NCI-H524 (cell line): ENCODE measurements at places on chromosomes 5 and 9.

- DNase-seq, result no peak
Measured at GRCh38 chr9:120733190-120733589, 18.9 kb upstream of the MEGF9 start.

DNA sequence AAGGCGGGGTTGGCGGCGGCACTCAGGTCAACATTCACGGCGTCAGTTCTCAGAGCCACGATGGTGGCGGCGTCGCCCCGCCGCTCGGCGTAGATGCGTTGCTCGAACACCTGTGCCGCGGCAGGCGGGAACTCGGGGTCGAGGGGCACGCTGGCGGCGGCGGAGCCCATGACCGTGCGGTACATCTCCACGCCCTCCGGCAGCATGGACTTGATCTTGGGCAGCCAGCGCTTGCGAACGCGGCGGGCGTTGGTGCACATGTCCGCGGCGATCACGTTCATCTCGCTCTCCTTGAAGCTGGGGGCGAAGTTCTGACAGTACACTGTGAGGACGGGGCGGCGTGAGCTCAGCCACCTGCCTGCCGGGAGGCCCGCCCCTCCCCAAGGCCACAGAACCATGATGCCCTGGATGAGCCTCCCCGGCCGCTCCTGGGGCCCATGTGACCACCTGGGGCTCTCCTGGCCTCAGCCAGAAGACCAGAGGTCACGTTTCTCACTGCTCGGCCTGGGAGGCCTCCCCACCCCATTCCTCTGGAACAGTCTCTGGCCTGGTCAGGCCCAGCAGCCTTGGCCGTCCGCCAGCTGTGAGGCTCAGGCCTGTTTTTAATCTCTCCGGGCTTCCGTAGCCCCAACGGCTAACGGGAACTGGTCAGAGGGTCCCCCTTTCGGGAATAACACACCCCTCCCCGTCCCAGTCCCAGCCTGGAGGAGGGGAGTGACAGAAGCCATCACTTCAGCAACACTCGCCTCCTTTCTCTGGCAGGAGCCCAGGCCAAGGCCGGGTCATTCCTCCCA is 50.7 kb upstream of the UBAC1 start:
- DNase-seq, result no peak

DNA sequence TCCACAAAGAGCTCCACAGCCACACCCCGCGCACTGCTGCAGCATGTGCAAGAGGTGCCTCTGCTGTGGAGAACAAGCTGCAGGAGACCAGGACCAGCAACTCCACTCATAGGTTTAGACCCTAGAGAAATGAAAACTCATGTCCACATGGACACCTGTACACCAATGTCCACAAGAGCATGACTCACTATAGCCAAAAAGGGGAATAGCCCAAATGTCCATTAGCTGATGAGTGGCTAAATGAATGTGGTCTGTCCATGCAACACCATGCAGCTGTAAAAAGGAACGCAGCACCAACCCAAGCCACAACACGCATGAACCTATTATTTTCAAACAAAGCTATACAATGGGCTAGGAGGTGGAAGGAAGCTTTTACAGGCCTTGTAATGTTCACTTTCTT is 18.1 kb downstream of the DYNC2I2 start:
- DNase-seq, result no peak

DNA sequence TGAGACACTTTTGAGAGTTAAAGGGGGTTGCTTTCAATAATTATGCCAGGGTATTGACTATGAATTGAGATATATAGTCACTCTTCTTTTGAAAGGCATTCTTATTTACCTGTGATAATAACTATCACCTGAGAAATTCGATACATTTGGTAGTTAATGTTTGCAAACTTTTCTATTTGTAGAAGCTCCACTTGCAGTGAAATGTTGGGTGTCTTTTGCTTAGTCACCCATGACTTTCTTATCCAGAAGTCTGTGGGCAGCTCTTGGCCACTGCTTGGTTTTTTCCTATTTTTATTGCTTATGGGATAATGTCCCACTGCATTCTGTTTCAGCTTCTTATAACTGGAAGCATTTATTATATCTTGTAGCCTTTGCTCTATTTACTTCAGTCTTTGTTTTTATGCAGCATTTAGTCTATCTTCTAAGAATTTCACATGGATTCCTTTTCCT is 3.9 kb downstream of the MACIR start:
- no peak for DNase-seq

DNA sequence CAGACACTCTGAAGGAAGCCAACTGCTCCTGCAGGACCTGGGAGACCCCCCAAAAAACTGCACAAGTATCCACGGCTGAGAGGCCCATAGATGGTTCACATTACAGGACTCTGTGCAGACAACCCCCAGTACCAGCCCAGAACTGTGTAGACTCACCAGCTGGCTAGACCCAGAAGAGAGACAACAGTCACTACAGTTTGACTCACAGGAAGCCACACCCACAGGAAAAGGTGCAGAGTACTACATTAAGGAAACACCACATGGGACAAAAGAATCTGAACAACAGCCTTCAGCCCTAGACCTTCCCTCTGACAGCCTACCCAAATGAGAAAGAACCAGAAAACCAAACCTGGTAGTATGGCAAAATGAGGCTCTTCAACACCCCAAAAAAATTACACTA is 281.2 kb upstream of the RGMB start:
- no peak for DNase-seq

DNA sequence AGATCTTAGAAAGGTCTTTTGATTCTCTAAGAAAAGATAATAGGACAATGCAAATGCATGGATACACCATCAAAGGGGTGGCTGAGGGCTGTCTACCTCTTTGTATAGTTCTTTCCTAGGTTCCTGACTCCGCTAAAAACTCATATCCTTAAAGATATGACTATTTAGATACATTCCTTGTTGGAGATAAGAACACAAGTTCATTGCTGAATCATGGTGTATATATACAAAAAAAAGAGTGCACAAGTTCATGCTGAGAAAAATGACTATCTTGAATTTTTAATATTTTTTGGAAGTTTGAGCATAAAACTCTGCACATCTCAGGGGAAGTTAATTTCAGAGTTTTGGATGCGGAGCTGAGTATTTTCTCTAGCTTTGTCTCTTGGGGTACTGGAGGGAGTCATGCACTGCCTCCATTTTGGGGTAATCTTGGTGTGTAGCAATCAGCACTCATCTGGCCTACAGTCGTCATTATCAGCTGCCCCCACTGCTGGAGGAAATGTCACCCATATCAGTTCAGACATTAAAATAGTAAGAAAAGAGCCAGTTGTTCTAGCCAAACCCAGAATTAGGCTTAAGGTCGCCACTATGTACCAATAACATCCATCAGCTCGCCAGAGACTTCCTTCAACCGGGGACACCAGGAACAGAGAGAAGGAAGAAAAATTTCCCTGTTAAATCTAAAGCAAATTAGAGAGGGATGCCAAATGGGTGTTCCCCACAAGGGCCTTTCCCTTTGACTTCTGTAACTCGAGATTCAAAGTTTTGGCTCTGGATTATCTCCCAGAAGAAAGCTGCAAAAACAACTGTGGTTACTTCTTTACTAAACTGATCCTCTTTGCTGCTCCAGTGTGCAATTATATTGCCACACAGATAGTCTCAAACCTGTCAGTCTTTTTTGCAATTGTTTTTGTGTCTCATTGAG is 49.0 kb downstream of the PTTG1 start:
- DNase-seq, result no peak

- DNase-seq, result peak; percentile 8
Measured at GRCh38 chr5:178116143-178116885, 3.0 kb downstream of the N4BP3 start.

GRCh38 chr5:56995596-56995995 is 43.7 kb upstream of the MIER3 start:
- no peak for DNase-seq

- no peak for DNase-seq
Measured at GRCh38 chr5:29561564-29561963, 1631.9 kb upstream of the CDH6 start.

DNA sequence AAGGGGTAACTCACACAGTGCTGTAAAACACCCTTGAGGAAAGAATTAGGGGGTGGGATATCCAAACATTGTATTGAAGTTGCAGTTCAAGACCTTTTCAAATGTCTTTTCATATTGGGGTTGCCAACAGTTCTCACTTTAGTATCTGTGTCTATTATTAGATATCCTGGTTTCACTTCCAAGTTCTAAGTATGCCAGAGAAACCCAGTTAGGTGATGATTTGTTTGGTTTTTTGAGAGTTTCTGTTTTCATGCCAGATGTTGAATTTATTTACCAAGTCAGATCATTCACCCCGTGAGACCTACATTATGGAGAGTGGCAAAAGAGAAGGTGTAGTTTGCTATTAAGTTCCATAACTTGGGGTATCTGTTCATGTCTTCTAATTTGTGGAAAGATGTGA is 64.5 kb downstream of the C9orf152 start:
- DNase-seq, result no peak

DNA sequence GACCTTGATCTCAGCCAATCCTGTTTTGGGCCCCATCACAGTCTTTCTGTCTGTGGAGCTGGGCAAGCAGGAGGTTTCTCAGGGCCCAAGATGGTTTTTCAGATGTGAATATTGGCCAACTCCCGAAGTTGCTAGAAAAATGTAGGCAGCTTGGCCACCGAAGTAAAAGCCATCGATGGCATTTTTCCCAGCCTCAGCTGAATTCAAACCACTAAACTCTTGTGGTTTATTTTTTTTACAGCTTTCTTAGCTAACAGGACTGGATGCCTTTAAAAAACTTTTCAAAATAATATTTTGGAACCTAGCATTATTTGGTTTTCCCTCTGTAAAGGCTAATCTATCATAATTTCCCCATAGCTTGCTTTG is 102.5 kb upstream of the ERCC6L2 start:
- DNase-seq, result no peak

GRCh38 chr5:27267209-27267824 is 228.9 kb upstream of the CDH9 start:
- DNase-seq, result no peak

- DNase-seq, result no peak
Measured at GRCh38 chr5:108545301-108545700, 163.4 kb upstream of the FBXL17 start.

- no peak for DNase-seq
Measured at GRCh38 chr5:78821536-78822021, 163.5 kb downstream of the ARSB start.

DNA sequence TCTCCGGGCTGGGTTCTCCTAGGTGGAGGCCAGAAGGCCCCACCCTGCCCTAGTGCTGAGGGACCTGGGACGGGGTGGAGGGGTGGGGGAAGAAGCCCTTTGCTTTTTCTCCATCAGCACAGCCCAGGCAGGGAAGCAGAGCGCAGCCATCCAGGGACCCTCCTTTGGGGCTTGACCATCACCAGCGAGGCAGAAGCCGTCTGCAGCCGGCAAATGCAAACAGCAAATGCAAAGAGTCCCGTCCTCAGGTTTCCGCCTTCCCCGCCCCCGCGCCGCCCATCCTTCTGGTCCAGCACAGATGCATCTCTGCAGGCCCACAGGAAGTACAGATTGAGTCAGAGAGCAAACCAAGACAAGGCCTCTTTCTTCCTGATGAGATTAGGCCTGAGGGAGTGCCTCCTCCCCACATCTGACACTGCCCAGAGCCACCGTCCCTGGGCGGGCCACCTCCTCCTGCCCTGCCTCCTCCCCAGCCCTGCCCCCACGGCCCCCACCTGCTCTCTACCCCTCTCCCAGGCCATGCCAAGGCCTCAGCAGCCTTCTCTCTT is 23.4 kb downstream of the CORO2A start:
- peak; percentile 56 for DNase-seq

DNA sequence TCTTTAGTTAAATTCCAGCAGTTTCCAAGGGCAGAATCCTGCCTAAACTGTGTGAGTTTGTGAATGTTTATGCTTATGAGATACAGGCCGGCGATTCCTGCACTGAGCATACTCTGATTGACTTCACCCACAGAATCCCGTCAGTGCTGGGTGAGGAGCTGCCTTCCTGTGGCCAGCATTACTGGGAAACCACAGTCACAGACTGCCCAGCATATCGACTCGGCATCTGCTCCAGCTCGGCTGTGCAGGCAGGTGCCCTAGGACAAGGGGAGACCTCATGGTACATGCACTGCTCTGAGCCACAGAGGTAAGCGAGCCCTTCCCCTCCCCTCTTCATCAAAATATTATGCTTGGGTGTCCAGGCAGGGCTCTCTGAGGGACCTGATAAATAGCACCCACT is 103.7 kb downstream of the CMYA5 start:
- DNase-seq, result peak; percentile 3

- DNase-seq, result no peak
Measured at GRCh38 chr5:989961-990530, 18.6 kb upstream of the NKD2 start.

DNA sequence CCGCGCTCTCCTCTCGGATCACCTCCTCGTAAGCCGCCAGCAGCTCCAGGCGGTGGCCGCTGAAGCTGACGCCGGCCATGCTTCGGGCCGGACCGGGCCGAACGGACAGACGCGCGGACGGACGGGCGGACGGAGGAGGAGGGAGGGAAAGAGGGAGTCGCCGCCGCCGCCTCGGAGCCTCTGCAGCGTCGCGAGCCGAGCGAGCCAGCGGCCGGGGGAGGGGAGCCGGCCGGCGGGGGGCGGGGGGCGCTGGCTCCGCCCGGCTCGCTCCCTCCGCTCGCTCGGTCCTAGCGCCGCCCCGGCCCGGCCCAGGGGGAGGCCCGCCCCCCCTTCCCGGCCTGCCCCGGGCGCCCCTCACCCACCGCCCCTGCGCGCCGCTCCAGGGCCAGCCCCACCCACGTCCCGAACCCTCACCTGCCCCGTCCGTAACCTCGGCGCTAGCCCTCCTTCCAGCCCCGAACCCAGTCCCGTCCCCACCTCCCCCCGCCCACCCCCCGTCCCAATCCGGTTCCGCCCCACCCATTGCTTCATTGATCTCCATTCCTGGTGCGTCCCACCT is at the start of gene DBN1:
TSS of gene DBN1 (minus strand) at position 192 of the 559 bp plus-strand sequence. CDS start at position 79, 113 bp downstream.
- DNase-seq, result peak; percentile 52

- DNase-seq, result no peak
Measured at GRCh38 chr5:158718738-158719505, 380.8 kb downstream of the EBF1 start.

- DNase-seq, result no peak
Measured at GRCh38 chr9:99748266-99748665, 73.4 kb upstream of the NR4A3 start.

- DNase-seq, result no peak
Measured at GRCh38 chr5:20959347-20959746, 971.3 kb upstream of the CDH18 start.

- no peak for DNase-seq
Measured at GRCh38 chr9:130207241-130207992, 35.2 kb downstream of the NCS1 start.

GRCh38 chr9:136426787-136427186 is 12.9 kb downstream of the INPP5E start:
- no peak for DNase-seq

DNA sequence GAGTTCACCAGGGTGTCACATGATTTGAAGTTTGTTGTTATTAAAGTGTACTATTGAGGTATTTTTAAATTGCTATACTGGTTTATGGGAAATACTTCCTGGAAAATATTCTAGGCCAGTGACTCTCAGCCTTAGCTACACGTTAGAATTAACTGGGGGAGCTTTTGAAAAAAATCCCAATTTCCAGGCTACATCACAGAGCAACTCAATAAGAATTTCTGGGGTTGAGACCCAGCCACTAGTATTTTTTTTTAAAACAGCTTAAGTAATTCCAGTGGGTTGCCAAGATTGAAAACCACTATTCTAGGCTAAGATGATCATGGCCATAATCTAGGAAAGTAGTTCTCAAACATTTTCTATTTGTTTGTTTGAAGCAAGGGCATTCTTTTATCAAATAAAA is 142.9 kb upstream of the GRIA1 start:
- DNase-seq, result no peak

GRCh38 chr5:113089653-113090335 is 113.2 kb downstream of the DCP2 start:
- DNase-seq, result no peak

- DNase-seq, result no peak
Measured at GRCh38 chr9:123756484-123757106, 173.3 kb downstream of the DENND1A start.
